ENCODE measurements at places on chromosomes 1 and 21.

DNA sequence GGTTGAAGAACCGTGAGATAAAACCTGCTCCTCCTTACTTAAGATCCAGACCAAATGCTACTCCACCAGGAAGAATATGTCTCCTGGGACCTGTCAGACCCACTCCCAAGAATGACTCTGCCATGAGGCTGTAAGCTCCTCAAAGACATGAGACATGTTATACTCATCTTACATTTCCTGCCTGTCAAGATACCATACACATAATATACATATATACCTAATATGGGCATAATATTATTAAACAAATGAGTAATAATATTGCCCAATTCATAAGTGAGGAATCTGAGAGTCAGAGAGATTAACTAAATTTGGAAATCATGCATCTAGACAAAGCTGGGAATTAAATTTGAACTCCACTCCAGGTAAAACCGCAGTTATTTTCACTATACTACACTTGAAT, 634.9 kb downstream of the LMO4 start:
- DNase-seq = no peak

- no peak for DNase-seq
These were observed 6.3 kb upstream of the PRDM15 start for GRCh38 chr21:41885341-41886024.

GRCh38 chr1:231334079-231334666, 3.5 kb downstream of the EXOC8 start:
- DNase-seq = no peak

DNA sequence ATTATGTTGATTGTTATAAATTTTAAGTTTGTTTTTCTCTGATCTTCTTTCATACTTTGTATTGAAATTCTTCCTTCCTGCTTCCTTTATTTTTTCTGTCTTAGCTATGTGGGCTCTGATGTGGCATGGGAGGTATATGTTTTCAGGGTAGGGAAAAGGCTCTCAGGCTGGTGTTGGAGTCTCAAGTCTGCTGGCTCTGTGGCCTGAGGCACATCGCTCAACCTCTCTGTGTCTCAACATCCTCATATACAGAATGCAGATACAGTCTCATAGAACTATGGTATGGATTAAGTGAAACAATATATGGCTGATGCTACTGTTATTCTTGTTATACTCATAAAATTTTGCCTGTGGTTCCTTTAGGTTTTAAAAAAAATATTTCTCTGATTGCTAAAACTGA, 105.9 kb downstream of the KCNN3 start:
- no peak for DNase-seq
